ENCODE measurements at places on chromosomes 3 and 15. TPM values are rescaled to one million over a fixed set of nuclear protein-coding genes. Genes with fewer than 3 reads are reported as not detected.

Gene EIF3J
- 78.2 TPM for total RNA-seq

Gene ATP13A4
- 2.2 TPM for total RNA-seq

Gene HYAL3
- total RNA-seq: 2.6 TPM

Gene CPNE9
- total RNA-seq: not detected

Gene CTXN2
- total RNA-seq: 0.63 TPM

All from motor neuron (in vitro differentiated cells).